ENCODE measurements at places on chromosomes 6 and 20. TPM values are rescaled to one million over a fixed set of nuclear protein-coding genes. Genes with fewer than 3 reads are reported as not detected.

The CTAGE9 gene
- 0.21 TPM for total RNA-seq

The ZKSCAN3 gene
- total RNA-seq, result 2.2 TPM

The GTSF1L gene
- total RNA-seq, result not detected

The COL9A1 gene
- not detected for total RNA-seq

The SEMG1 gene
- not detected for total RNA-seq

The HACE1 gene
- 15.7 TPM for total RNA-seq

Measured in activated CD4-positive, alpha-beta T cell treated with anti-CD3 and anti-CD28 coated beads for 36 hours (primary cell).